ENCODE measurements at places on chromosomes 3 and 15.

GRCh38 chr3:112437146-112438022, 61.9 kb downstream of the BTLA start:
- DNase-seq = no peak

- no peak for DNase-seq
Measured at GRCh38 chr3:124652009-124652408, 78.2 kb upstream of the UMPS start.

- no peak for DNase-seq
Measured at GRCh38 chr3:182755712-182756111, 37.6 kb upstream of the ATP11B start.

DNA sequence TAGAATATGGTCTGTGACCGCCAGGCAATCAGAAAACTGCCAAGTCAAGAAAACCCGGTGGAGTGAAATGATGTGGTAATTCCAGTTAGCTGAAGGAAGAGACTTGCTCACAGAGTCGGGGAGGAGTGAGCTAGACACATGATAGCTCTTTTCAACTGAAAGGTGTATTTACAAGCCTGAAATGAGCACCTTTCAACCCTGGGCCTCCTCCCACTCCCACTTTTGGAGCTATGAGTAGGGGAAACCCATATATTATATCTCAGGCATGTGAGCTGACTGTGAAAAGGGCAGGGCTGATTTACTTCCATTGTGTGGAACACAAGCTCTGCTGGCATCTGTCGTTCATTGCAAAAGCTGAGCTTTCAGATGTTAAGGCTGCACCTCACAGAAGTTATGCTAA, 960.2 kb downstream of the TUSC7 start:
- DNase-seq = no peak

DNA sequence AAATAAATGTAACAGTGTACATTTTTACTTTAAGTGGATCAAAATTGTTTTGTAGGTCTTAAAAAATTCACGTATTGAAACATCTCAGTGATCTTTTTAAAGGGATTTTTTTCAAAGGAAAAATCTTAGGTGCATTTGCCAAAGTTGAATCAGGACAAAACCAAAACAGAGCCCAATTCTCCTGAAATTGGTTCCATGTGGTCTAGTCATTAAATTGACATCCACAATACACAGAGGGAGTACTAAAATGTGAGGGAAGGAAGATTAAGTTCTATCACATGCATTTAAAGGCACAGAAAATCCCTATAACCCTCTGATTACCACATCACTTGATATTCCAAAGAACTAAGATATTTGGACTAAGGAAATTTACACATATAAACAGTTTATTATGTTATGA, 39.3 kb upstream of the HDC start:
- no peak for DNase-seq

DNA sequence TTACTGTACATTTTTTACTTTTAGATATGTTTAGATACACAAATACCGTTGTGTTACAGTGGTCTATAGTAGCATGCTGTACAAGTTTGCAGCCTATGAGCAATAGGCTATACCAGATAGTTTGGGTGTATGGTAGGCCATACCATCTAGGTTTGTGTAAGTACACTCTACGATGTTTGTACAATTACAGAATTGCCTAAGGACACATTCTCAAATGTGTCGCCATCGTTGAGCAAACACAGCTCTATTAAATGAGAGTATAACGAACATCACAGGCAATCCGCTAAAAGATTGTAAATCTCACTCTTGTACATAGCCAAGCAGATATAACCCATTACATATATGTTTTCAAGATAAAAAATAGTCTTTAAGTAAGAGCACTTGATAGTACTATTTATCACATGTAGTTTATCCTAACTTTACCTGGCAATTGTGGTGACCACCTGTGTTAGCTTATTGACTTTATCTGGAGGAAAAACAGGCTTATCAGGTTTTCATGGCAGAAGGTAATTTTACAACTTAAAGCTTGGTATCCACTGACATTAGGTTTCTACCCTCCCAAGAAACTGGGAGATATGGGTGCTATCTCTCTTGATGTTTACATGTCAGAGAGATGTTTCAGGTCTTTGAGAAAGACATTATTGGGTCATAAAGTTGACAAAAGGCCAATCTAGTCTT, 898.7 kb downstream of the NSUN3 start:
- no peak for DNase-seq

DNA sequence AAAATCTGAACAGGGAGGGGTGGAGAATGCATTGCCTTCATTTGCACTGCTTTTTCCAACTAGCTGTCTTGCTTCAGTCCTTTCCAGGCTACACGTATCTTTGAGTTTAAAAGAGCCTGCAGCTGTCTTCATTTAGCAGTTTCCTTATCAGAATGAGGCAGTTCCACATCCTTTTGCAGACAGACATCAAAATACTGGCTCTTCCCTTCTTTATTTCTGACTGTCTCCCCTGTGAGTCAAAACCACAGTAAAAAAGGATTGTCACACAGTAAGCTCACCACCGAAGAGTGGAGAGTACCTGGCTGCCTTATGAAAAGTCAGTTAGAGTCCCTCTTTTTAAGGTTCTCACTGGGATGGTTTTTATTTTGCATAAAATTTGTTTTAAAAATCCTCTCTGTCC, 205.5 kb upstream of the CD96 start:
- DNase-seq = no peak

DNA sequence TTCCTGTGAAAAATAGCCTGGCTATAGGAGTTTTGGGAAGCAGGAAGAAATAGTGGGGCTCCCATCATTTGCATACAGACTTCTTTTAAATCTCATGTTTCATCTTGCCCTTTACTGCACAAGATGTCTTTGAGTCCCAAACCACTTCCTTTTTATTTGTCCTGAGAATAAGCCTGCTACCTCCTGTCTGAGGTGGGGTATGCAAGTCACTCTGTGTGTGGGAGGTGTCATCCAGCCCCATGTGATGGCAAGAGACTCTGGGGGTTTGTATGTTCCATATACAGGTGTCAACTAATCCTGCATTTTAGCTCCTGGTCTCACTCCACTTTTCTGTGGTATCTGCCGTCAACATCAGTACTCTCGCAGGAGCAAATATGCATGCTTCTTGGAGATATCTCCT, 102.0 kb downstream of the OTOL1 start:
- no peak for DNase-seq

DNA sequence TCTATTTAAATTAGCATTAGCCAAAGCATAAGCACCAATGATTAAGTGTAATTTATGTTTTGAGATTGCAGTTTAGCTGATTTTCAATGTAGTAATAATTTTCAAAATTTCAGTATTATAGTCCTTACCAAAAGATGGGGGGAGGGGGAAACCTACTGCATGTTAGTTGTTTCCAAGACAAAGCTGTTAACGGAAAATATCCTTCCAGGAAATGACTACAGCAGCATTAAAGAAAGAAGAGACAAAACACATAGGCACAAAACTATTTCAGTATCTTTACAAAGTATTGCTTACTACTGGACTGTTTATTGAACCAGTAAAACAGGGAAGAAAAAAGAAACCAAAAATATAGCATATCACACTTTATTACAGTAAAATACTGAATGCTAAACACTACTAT, 10.5 kb downstream of the BNIP2 start:
- DNase-seq = no peak

- DNase-seq = no peak
Measured at GRCh38 chr3:160931474-160931873, 173.7 kb downstream of the B3GALNT1 start.

GRCh38 chr15:91973481-91973880, 120.0 kb downstream of the SLCO3A1 start:
- no peak for DNase-seq

- DNase-seq = no peak
Measured at GRCh38 chr15:88992216-88992615, 79.0 kb upstream of the MFGE8 start.

DNA sequence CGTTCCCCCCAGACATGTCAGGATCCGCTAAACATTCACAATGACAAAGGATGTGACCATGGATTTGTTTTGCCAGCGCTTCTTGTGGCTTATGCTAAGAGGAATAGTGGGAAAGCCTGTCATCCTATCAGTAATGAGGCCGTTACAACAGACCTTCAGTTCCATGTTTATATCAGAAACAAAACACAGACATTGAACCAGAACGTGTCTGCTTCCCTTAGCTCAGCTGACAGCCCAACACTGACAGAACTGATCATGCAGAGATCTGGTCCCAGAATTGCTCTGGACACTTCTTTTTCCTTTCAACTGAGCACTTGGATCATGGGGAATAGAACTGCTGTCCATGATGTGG, 58.3 kb upstream of the MYZAP start:
- DNase-seq = no peak

- DNase-seq = no peak
Measured at GRCh38 chr3:163605915-163606314, 1472.4 kb downstream of the SI start.

GRCh38 chr3:134370611-134371531, 3.4 kb downstream of the AMOTL2 start:
- no peak for DNase-seq

Measured in stimulated activated CD8-positive, alpha-beta memory T cell treated with anti-CD3 and anti-CD28 coated beads, Interleukin-4, amount 100 ng/mL, for 1 hour (primary cell).